ENCODE measurements at places on chromosomes 16 and 17. TPM values are rescaled to one million over a fixed set of nuclear protein-coding genes. Genes with fewer than 3 reads are reported as not detected.

DNA sequence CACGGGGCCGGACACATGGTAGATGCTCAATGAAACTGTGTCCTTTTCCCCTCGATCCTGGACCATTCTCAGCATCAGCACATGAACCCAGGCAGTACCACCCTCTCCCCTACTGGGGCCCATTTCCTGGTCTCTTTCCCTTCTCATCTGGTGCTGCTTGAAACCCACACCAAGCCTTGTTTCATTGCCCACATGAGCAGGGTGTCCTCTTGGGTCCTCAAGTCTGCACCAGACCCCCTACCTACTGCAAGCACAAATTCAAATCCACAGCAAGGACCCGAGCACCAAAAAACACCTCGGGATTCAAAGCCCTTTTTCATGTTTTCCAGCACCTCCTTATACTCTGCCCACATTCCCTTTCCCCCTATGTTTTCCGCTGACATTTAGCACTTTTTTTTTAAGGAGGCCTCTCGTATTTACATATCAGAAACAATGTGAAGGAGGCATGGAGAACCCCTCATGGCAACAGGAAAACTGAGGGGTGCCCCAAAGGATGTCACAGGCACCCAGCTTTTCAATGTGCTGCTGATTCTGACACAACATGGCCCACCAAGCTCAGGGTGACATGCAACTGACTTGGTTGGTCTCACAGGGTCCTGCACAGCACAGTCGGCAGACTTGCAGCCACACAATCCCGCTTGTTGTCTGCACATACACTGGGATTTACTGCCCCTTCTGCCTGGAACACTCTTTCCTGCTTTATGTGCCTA is 4.6 kb upstream of the CCL1 start:
- no peak for DNase-seq

- no peak for DNase-seq
These were observed 403.5 kb upstream of the HSBP1 start for GRCh38 chr16:83404261-83404660.

GRCh38 chr17:4332296-4332970 is 34.0 kb downstream of the UBE2G1 start:
- DNase-seq: no peak

GRCh38 chr17:41907185-41907556 is 11.6 kb downstream of the ACLY start:
- no peak for DNase-seq

DNA sequence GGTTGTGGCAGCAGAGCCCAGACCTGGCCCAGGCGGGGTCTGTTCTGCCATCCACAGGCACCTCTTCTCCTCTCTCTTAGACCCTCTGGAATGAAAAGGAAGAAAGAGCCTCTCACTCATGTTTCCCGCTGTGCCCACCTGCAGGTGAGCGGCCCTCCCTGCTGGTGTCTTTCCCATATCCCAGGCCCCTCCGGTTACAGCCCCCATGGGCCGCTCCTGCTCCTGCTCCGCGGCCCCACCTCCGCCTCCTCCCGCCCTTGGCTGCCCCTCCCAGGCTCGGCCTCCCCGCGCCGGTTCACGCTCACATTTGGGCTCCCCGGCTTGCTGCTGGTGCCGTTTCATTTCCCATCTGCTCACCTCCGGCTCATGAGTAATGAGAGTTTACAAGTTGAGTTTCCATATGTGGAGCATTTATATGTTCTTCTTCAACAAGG is 98.7 kb upstream of the SDK2 start:
- no peak for DNase-seq

GRCh38 chr17:29007456-29007855 is 1.6 kb upstream of the SEZ6 start:
- DNase-seq: no peak

DNA sequence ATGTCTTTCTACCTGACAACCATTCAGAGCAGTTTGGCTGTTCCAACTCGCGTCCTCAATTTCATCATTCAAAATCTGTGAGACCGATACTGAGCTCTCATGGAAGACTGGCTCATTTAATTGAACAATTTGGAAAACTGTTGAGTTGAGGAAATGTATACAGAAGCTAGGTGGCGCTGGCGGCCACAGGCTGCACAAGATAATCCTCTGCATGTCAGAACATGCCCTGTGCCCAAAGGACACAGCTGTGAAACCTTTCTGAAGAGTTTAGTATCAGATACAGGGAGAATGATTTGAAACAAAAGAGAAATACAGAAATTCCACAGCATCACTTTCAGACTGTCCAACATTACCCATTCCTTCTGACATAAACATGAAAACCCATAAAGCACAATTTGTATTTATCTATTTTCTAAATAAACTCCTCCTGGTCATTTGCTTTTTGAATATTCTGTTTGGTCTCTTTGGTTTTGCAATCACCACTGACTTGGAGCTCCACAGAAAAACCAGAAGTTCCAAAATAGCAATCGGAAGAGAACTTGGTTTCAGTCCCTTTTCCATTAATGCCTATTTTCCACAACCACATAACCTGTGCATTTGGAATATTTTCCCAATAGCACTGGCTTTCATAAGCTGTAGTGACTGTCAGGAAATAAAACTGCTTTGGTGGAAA is 192.8 kb downstream of the MAP2K6 start:
- DNase-seq: peak; percentile 86

GRCh38 chr16:86112178-86112577 is 213.2 kb downstream of the IRF8 start:
- no peak for DNase-seq

- no peak for DNase-seq
These were observed 90.7 kb downstream of the SHISA9 start for GRCh38 chr16:12992066-12992465.

GRCh38 chr16:67504031-67505021 is 21.0 kb upstream of the AGRP start:
- peak; percentile 72 for DNase-seq

DNA sequence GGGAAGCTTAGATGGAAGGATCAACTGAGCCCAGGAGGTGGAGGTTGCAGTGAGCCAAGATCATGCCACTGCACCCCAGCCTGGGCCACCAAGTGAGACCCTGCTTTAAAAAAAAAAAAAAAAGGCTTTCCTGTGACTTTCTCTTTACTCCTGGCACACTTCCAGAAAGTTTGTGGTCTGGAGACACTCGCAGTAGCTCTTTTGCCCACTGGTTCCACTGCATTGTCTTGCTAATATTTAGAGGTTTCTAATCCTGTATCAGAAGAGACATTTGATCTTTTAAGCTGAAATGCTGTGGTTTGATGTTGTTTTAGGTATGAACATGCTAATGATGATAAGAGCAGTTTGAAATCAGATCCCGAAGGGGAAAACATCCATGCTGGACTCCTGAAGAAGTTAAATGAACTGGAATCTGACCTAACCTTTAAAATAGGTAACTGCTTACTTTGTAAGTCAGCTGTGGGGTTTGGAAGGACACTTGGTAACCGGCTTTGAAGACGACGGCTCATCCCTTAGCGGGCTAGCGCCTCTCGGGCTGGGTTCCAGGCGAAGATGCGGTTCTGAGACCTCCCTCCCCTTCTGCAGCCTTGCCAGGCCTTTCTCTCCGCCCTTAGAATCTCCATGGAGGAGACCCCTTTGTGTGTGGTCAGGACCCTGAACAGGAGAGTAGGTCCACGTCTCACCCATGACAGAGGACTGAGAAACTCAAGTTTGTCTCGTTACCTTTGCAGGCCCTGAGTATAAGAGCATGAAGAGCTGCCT is 23.1 kb downstream of the NTAN1 start:
- no peak for DNase-seq

GRCh38 chr16:85174871-85175723 is 62.8 kb upstream of the CIBAR2 start:
- DNase-seq: peak; percentile 47

GRCh38 chr17:42908872-42909700 is 8.5 kb downstream of the G6PC1 start:
- no peak for DNase-seq

- no peak for DNase-seq
These were observed 16.3 kb upstream of the CBFA2T3 start for GRCh38 chr16:88993166-88993761.

DNA sequence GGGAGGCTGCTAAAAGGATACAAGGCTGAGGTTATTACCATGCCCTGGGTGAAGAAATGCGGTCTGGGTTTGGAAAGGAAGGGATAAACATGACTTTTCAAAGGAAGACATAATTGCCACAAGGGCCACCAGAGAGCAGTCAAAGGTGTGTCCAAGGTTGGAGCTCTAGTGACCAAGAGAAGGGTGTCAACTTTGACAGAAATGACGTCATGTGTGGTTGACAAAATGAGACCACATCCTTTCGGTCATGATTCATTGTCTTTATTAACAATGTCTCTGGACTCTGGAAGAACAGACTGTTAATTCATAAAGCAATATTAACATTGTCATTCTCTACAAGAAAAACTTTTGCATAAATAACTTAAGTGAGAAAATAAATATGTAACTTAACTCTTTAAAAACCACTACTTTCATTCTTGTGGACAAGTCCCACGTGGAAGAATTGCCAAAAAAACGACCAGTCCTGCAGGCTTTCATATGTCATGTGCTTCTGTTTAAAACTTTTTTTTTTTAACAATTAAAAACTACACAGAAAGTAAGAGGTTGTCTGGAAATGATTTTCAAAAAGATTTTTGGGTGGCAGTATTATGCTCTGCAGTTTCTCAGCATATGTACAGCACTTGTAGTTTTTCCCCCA is 5.0 kb downstream of the SOST start:
- no peak for DNase-seq

GRCh38 chr17:38403491-38403890 is 24.8 kb upstream of the ARHGAP23 start:
- no peak for DNase-seq

DNA sequence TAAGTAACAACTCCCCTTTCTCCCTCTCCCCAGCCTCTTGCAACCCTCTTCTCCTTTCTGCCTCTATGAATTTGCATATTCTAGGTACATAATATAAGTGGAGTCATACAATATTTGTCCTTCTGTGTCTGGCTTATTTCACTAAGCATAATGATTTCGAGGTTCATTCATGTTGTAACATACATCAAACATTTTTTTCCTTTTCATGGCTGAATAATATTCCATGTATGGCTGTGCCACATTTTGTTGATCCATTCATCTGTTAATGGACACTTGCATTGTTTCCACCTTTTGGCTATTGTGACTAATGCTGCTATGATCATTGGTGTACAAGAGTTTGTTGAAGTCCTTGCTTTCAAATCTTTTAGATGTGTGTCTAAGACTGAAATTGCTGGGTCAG is 17.6 kb upstream of the FA2H start:
- DNase-seq: no peak

- no peak for DNase-seq
These were observed 155.7 kb upstream of the C17orf78 start for GRCh38 chr17:37219876-37220606.

- no peak for DNase-seq
These were observed 46.3 kb downstream of the DNAH9 start for GRCh38 chr17:11644265-11645212.

GRCh38 chr17:45222289-45222995 is 757 bp downstream of the FMNL1 start:
- no peak for DNase-seq

GRCh38 chr17:954431-955164 is 25.0 kb downstream of the NXN start:
- no peak for DNase-seq

DNA sequence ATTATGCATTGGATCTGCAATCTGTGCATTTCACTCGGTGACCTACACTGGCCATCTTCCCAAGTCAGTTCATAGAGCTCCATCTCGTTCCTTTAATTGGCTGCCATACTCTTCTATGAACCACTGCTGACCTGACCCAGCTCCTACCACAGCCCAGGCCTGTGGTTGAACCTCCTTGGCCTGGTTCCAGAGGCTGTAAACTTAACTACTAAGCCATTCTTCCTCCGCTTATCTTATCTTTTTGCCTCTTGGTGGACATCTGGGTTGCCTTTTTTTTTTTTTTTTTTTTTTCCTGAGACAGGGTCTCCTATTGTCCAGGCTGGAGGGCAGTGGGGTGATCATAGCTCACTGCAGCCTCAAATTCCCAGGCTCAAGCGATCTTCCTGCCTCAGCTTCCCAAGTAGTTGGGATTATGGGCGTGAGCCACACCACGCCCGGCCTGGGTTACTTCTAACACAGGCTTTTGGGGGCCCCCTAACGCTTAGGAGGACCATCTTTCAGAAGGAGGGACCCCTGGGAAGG is 18.3 kb downstream of the COQ7 start:
- DNase-seq: no peak

DNA sequence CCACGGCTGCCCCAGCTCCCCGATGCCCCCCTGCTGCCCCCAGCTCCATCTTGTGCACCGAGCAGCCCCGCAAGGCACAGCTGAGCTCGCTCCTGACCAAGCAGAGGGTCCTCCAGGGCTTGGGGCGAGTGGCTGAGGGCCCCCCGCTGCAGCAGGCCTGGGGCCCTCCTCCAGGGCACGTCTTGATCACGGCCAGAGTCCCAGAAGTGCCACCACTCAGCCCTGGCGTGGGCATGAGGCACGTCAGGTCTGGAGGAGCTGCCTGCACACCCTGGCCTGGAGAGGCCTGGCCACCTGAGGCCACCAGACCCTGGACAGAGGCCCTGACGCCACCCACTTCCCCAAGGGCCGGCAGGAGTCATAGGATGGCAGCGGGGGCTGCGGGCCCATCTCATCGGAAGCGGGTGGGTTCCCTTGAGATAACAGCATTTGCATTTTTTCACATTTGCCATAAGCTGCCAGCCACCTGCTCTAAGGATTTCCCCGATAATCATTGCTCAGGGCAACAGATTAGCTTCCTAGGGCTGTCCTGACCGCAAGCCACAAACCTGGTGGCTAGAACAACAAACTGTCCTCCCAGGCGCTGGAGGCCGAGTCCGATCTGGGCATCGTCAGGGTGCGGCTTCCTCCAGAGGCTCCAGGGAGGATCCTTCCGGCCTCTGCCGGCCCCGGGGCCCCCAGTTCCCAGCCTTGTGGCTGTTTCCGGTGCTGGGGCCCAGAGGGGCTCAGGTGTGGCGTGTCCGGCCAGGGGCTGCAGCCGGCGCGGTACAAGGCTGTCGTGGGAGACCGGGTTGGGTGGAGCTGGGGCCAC is 23.9 kb upstream of the C1QTNF8 start:
- DNase-seq: no peak

GRCh38 chr17:14940938-14941265 is 324.2 kb downstream of the PMP22 start:
- no peak for DNase-seq

- no peak for DNase-seq
These were observed 8.5 kb upstream of the TMEM92 start for GRCh38 chr17:50265690-50266315.

Gene KRT27
- total RNA-seq: not detected

Gene MARVELD3
- not detected for total RNA-seq

Gene TPSD1
- total RNA-seq: not detected

Gene CDK3
- total RNA-seq: 1.4 TPM

Gene NGFR
- total RNA-seq: 2.2 TPM

Gene PLLP
- total RNA-seq: 0.39 TPM

Gene LITAFD
- not detected for total RNA-seq

Gene GINS2
- total RNA-seq: 1.9 TPM

Gene BICDL2
- not detected for total RNA-seq

Gene PRR29
- total RNA-seq: 0.25 TPM

All from psoas muscle (tissue), 8 donors.